GM12878 (cell line): ENCODE measurements at places on chromosomes 13 and 19. TPM values are rescaled to one million over a fixed set of nuclear protein-coding genes. Genes with fewer than 3 reads are reported as not detected.

VSTM2B gene
- polyA plus RNA-seq, result not detected in 2 replicates

GPR183 gene
- polyA plus RNA-seq, result 225 and 232 TPM in 2 replicates

ELSPBP1 gene
- not detected in 2 replicates for polyA plus RNA-seq

UGGT2 gene
- 12.7 and 13.9 TPM in 2 replicates for polyA plus RNA-seq

GRCh38 chr13:32214071-32214470, 101.1 kb downstream of the ZAR1L start:
- no peak for DNase-seq

- DNase-seq, result no peak
Measured at GRCh38 chr19:47022541-47023447, 3.2 kb downstream of the NPAS1 start.
